NCI-H1417 treated with DMSO at 0.1 percent for 48 hours (cell line): ENCODE measurements at places on chromosomes 4 and X.

GRCh38 chrX:3585719-3586118 lies 127.7 kb downstream of the PRKX start:
- DNase-seq, result no peak

DNA sequence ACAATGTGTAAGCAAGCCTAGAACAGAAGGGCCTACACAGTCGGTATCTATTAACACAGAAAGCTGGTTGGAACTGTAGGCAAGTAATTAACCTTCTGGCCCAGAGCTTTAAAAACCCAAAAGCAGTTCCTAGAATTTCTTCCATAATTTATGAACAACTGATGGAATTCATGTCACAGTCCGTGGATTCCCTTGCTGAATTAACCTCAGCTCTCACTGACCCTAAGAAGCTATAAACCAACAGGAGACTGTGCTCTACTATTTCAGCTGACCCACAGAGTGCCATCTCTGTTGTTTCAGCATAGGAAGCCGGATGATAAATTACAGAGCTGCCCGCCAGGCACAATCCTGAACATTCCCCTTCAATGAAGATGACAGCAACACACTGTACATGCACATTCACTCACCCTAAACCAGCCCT lies 157.3 kb downstream of the PRDM5 start:
- DNase-seq, result no peak

DNA sequence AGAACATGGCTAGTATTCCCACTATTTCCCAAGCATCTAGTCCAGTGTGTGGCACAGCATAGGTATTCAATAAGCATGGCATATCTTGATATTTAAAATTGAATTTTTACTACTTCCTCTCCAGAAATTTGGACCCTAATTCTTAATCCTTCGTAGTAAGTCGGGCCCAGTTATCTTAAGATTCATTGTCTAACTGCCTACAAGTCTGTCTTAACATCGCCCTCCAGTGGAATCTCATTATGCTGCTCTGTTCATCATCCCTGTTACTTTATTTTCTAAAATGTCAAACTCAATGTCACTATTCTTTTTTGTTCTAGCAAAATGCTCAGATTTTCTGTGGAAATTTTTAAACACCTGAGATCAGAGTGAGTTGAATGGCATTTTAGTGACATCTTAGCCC lies 606.2 kb downstream of the KLHL13 start:
- no peak for DNase-seq

DNA sequence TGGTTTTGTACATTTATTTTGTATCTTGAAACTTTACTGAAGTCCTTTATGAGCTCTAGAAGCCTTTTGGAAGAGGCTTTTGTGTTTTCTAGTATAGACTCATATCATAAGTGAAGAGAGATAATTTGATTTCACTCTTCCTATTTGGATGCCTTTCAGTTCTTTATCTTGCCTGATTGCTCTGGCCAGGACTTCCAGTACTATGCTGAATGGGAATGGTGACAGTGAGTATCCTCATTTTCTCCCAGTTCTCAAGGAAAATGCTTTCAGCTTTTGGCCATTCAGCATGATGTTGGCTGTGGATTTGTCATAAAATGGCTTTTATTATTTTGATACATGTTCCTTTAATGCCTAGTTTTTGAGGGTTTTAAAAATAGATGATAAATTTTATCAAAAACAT lies 1061.3 kb downstream of the STPG2 start:
- no peak for DNase-seq
